ENCODE measurements at places on chromosomes 4 and X.

GRCh38 chr4:15847746-15848145, 69.6 kb downstream of the CD38 start:
- H3K4me3 ChIP-seq: no peak overlapping the region
- no peak overlapping the region for H3K27ac ChIP-seq
- H3K36me3 ChIP-seq: no peaks in the 10 kb centered on the region
- H3K4me1 ChIP-seq: no peaks in the 10 kb centered on the region
- no peaks in the 10 kb centered on the region for H3K27me3 ChIP-seq

- no peaks in the 10 kb centered on the region for H3K27me3 ChIP-seq
- no peak overlapping the region for H3K4me3 ChIP-seq
- H3K36me3 ChIP-seq: no peaks in the 10 kb centered on the region
- H3K4me1 ChIP-seq: peaks cover 5% of the 10 kb centered on the region
- no peak overlapping the region for H3K27ac ChIP-seq
Observed at GRCh38 chr4:30929649-30930048, 209.5 kb downstream of the PCDH7 start.

- no peaks in the 10 kb centered on the region for H3K27me3 ChIP-seq
- no peak overlapping the region for H3K27ac ChIP-seq
- H3K4me1 ChIP-seq: no peaks in the 10 kb centered on the region
- no peak overlapping the region for H3K4me3 ChIP-seq
- DNase-seq: no peak
Observed at GRCh38 chrX:42189576-42189975, 266.2 kb upstream of the CASK start.

- H3K36me3 ChIP-seq: no peaks in the 10 kb centered on the region
- H3K4me1 ChIP-seq: no peaks in the 10 kb centered on the region
- H3K27me3 ChIP-seq: peaks cover 22% of the 10 kb centered on the region
Observed at GRCh38 chrX:30992381-30992904, 79.4 kb downstream of the FTHL17 start.

DNA sequence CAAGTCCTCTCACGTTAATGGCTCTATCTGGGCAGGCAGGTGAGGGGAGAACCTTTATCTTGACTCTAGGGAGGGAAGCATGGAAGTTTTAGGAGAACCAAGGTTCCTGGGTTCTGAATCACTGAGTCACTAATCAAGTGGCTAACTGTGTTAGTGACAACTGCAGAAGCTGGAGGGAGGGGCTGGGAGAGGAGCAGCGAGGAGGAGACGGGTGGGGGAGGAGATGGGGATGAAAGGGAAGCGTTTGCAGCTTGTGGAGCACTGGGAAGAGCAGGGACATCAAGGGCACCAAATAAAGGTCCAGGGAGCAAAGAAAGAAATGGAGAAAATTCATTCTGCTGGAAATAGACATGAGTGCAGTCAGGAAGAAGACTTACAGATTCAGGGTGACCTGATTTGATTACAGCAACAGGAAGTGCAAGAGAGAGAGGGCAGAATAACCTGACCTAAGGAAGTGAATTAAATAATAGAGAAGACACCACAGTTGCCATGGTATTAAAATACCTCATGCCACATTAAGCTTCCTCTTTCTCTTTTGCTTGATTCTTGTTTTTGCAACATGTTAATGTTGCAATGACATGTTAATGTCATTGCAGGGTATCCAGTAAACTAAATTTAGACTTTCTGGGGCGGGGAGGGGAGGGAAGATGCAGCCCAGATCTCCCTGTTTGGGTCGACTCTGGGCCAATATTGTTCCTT, 4.5 kb upstream of the SETD7 start:
- H3K27me3 ChIP-seq: no peaks in the 10 kb centered on the region
- H3K4me3 ChIP-seq: no peak overlapping the region
- H3K4me1 ChIP-seq: peaks cover 12% of the 10 kb centered on the region

All from adrenal gland (tissue), 19 donors.